Posterior cingulate gyrus (tissue), 11 donors: ENCODE measurements at places on chromosomes 7 and 10.
A peak's percentile ranks its signal among the peaks of the same experiment; 100 is the strongest.

DNA sequence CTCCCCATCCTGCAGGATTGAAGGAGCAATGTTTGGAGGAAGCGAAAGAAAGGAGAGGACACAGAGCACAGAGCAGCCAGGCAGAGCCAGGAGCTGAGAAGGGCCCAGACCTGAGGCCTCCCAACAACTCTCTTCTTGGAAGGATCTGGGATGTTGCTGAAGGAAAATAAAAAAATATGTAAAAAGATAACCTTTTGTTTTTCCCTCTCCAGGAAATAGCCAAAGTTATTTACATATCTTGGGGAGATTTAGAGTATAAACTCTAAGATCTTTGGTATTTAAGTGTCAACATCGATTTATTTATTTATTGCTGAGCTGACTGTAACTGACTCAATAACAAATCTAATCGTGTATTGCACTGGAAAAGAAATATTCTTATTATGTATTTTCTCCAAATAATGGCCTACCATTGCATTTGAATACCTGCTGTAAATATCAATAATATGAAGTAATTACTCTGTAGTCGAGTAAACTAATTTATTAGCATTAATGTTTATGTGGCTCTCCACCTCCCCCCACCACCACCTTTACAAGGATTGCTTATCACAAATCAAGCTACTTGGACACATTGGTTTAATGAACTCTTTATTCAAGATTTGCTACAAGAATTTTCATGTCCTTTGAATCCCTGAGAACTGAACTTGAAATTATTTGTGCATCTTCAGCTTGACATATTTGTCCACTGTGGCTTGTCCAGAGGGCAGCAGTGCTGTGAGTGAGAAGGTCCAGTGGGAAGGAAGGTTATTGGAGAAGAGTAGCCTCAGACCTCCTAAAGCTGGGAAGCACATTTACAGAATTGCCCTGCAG lies 1.8 kb upstream of the HOXA11 start:
- peak; percentile 26 for DNase-seq

DNA sequence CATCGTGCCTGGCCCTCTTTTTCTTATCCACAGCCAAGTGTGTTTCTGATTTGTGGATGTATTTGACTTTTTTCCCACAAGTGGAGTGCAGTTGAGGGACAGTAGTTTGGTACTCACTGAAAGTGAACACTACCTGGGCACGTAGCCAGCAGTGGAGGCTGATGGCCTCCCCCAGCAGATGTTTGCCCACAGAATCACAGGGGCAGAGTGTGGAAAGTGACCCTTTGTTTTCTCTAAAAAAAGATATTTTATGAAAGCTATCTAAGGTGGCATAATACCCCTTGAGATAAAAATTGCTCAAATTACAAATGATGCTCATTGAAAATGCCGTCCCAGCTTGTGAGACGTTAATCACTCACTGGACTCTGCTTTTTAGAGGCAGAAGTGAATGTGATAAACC lies 29.1 kb downstream of the WDR37 start:
- no peak for DNase-seq

- peak; percentile 42 for DNase-seq
These were observed 248.3 kb downstream of the ADARB2 start for GRCh38 chr10:1488970-1489548.

GRCh38 chr7:47636433-47637175 lies 54.7 kb upstream of the TNS3 start:
- DNase-seq = no peak

GRCh38 chr7:234708-235553 lies 42.6 kb downstream of the FAM20C start:
- DNase-seq = no peak

DNA sequence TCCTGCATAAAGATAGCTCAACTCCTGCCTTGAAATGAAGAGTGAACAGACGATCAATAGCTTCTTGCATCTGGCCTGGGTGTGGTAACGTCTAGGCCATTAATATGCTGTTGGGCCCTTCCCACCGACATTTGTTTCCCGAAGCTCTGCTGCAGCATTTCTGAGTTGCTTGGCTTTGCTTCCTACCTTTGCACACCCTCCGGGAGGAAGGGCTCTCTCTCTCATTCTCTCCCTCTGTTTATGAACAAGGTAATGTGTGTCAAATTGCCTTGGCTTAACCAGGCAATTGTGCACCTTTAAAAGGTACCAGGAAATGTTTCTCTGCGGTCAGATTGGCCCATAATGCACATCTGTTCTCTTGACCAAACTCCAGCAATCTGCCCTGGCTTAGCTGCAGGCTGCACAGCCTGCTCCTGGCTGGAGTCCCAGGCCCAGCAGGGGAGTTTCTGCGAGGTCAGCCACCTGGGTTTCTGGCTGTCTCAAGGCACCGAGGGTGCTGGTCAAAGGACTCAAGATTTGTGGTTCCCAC lies 223.7 kb downstream of the SNX10 start:
- DNase-seq = no peak

DNA sequence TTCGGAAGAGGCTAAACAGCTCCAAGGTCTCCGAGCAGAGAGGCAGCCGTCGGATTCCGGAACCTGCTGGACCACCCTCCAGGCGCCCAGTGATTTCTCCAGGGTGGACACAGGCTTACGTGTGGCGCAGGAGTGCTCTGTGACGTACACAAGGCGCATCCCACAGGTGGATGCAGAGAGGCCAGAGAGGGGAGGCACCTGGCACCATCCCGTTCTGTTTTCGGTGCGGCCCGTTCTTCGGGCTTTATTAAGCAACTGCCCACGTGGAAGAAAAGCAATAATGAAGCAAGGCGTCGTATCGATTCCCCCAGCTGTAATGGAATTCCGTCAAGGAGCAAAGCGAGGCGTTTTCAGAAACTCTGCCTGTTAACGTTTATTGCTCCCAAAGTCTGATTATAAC lies 163.6 kb downstream of the PTPRN2 start:
- DNase-seq = no peak

DNA sequence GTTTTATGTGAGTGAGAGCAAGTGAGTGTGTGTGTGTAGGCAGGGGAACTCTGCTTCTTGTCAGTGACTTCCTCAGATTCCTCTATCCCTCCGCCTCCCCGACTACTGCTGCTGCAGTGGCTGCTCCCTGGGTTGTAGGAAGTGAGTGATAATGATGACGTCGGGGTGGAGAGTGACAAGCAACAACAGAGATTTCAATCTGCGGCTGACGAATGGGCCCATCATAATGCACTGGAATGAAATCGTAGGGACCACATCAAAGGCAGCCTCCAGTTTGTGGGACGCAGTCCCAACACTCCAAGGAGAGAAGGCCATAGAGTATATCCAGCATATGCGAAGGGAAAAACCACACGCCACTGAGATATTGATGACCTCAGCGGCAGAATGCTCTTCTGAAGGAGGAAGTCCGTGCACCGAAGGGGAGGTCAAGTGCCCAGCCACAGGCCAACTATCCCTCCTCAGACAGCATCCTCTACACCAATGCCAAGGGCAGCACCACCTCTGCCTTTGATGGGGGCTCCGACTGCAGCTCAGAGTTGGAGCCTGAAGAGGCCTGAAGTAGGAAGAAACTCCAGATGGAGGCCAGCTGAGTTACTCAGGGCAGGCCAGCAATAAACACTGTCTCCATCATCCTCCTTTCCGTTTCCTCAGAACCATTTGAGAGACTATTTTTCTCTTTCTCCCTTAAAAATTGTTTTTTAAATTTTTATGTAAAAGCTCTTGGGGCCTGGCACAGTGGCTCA lies 11.3 kb upstream of the STMP1 start:
- DNase-seq = no peak

DNA sequence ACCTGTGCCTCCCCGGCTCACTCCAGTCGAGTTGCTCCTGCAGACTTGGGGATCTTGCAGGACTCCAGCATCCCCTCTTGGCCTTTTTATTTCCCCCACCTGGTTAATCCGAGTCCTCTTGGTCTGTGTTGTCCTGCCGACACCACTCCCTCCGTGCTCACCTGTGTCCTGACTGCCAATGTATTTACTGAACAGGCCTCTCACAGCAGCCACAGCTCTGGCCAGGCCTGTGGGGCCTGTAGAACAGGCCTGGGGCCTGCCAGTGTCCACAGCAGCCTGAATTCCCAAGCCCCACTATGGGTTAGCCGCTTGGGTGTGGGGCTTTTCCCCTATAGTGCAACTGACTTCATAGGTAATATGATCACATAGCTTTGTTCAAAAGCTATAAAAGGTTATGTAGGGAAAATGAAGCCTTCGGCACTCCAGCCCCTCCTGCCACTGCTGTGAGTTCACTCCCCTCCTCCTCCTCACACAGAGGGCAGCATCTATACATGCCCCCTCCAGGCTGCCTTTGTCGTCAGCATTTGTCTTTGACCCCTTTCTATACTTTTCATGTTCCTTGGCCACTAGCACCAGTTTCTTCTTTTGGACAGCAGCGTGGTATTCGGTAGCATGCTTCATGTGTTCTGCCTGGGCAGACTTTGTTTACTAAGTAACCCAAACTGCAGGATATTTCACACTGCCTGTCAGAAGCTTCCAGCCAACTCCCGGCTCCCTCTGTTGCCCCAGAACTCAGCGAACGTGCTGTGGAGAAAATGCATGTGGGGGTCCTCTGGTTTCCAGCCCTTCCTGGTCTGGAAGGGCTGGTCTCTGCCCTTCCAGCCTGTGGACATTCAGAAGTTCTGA lies 46.1 kb downstream of the ZNF467 start:
- DNase-seq = no peak

GRCh38 chr10:124347956-124348355 lies 70.8 kb downstream of the OAT start:
- DNase-seq = no peak

DNA sequence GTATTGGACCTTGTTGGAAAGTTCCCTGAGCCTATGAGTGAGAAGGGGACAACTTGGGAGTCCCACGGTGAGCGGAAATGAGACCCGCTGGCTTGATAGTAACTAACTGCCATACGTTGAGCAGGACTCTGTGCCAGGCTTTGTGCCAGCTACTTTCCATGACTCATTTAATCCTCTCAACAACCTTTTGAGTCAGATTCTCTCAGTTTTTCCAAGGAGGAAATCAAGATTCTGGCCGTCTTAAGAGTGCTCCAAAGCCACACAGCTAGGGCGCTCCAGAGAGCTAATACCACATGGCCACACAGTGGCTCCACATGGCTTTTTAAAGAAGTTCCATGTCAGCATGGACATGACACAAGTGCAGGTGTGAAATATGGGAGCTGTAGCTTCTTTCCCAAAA lies 55.7 kb downstream of the NOD1 start:
- no peak for DNase-seq

DNA sequence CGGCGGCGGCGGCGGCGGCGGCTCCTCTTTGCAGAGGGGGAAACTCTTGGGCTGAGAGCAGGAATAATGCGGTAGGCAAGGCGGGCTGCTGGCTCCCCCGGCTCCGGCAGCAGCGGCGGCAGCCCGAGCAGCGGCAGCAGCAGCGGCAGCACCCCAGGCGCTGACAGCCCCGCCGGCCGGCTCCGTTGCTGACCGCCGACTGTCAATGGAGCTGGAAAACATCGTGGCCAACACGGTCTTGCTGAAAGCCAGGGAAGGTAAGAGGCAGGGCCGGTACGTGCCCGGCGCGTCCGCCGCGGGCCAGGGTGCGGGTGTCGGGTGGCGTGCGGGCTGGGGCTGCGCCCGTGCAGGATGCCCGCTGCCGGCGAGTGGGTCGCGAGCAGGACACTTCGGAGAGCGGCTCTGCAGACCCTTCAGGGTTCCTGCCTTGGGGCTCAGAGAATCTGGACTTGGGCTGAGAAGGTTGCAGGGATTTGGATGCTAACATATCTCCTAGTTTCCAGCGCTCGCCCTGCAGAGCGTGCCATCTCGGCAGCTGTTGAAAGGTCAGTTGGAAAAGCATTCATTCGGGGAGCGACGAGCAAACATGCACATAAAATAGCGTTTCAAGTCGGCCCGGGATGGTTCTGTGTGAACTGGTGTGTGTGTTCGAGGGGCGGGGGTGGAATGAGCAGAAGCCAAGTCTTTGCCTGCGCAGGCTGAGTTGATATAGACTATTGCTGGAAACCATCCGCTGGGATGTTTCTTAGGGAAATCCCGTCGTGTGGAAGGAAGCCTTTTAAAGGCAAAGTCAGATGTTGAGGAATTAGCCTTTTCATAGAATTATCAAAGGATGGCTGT lies 562 bp downstream of the GRK5 start:
- no peak for DNase-seq

- no peak for DNase-seq
These were observed 27.3 kb upstream of the IFRD1 start for GRCh38 chr7:112422842-112423496.

- DNase-seq = no peak
These were observed 107.5 kb upstream of the NPS start for GRCh38 chr10:127441350-127442219.

GRCh38 chr10:17037910-17038309 lies 91.7 kb downstream of the CUBN start:
- DNase-seq = no peak

GRCh38 chr7:39681887-39682441 lies 58.6 kb downstream of the RALA start:
- no peak for DNase-seq

DNA sequence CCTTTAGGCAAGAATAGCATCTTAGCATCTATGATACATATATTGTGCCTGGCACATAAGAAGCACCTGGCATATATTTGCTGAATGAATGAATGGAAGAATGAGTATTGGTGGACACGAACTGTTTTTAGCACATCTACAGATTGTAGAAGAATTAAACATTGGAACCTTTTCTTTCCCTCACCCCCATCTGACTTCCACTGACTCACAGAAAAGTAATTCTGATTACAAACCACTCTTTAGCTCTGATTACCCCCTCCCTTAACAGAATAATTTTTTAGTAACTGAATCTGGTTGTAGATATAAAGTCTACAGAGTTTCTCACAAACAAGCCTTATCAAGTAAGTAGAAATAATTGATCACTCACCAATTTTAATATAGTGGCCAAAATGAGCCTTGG lies 31.9 kb downstream of the SLC26A4 start:
- no peak for DNase-seq

DNA sequence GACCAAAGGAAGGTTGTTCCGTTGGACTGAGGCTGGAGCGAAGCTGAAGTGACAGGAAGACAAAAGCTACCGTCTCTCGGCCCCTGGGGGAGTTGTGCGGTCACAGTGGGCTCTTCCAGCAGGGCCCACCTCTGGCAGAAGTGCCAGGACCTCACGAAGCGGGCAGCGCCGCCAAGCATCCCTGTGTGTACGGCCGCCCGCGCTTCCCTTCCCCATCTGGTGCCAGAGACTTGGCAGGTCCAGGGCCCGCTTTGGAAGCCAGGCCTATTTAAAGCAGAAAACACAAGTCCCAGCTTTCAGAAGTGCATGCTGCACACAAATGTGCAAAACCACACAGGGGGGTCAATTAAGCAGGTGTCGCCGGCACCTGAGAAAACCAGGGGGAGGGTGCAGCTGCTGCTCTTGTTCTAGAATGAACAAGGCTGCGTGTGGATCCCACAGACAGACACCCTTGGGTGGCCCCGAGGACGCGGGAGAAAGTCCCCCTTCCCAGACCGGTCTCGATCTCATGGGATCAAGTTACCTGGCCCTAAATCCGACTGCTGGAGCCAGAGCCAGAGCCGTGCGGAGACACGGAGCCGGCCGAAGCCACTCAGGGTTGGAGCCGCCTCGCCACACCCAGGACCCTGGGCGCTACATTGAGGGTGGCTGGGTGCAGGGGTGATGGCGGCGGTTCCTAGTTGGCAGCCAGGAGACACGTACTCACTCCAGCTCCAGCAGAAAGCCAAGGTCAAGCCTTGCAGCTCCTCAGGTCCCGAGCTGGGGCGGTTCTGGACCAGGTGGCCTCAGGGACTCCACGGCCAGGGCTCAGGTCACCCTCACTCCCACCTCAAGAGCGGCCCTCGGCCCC lies 51.8 kb upstream of the PPP2R2D start:
- peak; percentile 90 for DNase-seq

- DNase-seq = no peak
These were observed 27.7 kb upstream of the TM9SF3 start for GRCh38 chr10:96614515-96614914.

- no peak for DNase-seq
These were observed 22.3 kb downstream of the PALD1 start for GRCh38 chr10:70500812-70501301.

- no peak for DNase-seq
These were observed 35.9 kb upstream of the CACNB2 start for GRCh38 chr10:18104223-18104872.
